ENCODE measurements at places on chromosomes 5 and 9.
A peak's percentile ranks its signal among the peaks of the same experiment; 100 is the strongest.

GRCh38 chr5:133130387-133131118 lies 78.7 kb downstream of the HSPA4 start:
- DNase-seq, result no peak

GRCh38 chr5:133907075-133907474 lies 61.4 kb downstream of the C5orf15 start:
- DNase-seq, result no peak

- DNase-seq, result peak; percentile 58
Observed at GRCh38 chr9:4555236-4555635, 65.0 kb downstream of the SLC1A1 start.

DNA sequence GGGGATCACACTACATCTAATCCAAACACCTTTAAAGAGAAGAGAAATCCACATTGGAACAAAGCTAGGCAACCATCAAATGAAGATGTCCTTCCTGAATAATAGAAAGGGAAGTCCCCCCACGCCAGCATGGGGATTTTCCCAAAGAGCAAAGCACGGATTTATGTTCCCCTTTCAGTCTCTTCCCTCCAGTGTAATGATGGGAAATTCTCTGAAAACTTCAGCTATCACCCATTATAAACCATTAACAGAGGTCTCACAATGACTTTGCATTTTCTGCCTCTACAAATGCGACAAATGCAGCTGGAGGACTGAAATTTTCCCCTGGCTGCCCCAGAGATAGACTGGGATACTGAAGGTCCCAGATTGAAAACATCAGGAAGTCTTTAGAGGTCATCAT lies 368.7 kb downstream of the EFNA5 start:
- no peak for DNase-seq

GRCh38 chr5:135244620-135245021 lies 154.4 kb downstream of the MACROH2A1 start:
- no peak for DNase-seq

GRCh38 chr5:18068826-18069225 lies 434.6 kb downstream of the TAF11L14 start:
- no peak for DNase-seq

Data from adipocyte (in vitro differentiated cells).